ENCODE measurements at places on chromosomes 11 and 22.
A peak's percentile ranks its signal among the peaks of the same experiment; 100 is the strongest.

- no peak for DNase-seq
Measured at GRCh38 chr11:31767685-31768084, 43.4 kb downstream of the PAX6 start.

GRCh38 chr11:477052-477715, 27.1 kb downstream of the PTDSS2 start:
- DNase-seq: no peak

- DNase-seq: no peak
Measured at GRCh38 chr11:17703951-17704350, 15.4 kb upstream of the MYOD1 start.

DNA sequence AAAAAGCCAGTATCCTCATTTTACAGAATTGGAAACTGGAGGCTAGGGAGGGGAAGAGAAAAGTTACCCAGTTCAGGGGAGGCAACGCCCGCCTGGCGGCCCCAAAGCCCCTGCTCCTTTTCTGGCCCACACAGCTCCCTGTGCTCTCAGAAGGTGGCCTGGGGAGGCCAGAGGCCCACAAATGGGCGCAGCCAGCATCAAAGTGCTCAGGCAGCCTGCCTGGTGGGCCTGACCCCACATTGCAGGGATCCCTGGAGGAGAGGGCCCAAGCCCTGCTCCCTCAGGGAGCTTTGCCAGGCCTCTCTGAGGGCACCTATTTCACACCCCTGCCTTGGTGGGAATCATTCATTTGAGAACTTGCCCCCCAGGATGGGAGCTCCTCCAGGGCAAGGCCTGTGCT, 42.5 kb downstream of the ARRB1 start:
- DNase-seq: no peak

GRCh38 chr11:95975343-95975742, 51.4 kb upstream of the MTMR2 start:
- DNase-seq: no peak

- no peak for DNase-seq
Measured at GRCh38 chr22:35531202-35531601, 9.4 kb upstream of the RASD2 start.

DNA sequence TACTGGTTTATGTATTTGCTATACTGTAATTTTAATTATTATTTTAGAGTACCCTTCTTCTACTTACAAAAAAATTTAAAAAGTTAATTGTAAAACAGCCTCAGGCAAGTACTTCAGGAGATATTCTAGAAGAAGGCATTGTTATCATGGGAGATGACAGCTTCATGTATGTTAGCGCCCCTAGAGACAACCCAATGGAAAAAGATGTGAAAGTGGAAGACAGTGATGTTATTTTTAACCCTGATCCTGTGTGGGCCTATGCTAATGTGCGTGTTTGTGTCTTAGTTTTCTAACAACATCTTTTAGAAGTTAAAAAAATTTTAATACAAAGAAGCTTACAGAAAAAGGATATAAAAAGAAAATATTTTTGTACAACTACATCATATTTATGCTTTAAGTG, 205.0 kb downstream of the FAM76B start:
- DNase-seq: no peak

DNA sequence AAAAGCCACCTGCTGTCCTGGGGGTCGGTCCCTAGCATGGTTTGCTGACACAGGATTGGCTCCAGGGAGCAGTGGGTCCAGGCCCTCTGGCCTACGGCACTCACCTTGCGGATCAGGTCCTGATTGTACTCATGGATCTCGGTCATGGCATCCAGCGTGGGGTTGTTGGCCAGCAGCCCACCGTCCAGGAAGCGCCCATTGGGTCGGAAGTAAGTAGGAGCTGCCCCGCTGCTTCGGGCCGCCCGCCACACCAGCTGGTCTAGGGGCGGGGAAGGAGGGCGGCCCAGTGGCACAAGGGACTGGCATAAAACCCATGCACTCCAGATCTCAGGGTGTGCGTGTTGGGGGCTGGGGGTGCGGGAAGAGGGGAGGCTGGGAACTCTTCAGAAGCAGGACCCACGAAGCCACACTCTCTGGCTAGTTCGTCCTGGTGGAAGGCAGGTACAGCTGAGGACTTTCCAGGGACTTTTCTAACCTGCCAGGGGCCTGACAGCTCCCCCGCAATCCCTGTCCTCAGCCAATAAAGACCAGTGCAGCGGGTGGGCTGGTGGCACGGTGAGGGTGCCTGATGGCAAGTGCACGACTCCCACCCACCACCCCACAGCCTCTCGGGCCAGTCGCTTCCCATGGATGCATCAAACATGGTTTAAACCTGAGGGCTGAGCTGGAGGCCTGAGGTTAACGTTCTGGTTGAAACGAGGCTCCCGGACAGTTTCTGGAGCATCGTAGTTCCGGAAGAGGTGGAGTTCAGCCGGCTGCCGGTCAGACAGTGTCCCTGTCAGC, 5.1 kb upstream of the BAIAP2L2 start:
- DNase-seq: no peak

GRCh38 chr22:43990044-43990443, 34.1 kb upstream of the PARVB start:
- no peak for DNase-seq

- DNase-seq: no peak
Measured at GRCh38 chr11:3105791-3106735, 48.8 kb upstream of the CARS1 start.

- no peak for DNase-seq
Measured at GRCh38 chr11:83612891-83613766, 327.0 kb upstream of the CCDC90B start.

DNA sequence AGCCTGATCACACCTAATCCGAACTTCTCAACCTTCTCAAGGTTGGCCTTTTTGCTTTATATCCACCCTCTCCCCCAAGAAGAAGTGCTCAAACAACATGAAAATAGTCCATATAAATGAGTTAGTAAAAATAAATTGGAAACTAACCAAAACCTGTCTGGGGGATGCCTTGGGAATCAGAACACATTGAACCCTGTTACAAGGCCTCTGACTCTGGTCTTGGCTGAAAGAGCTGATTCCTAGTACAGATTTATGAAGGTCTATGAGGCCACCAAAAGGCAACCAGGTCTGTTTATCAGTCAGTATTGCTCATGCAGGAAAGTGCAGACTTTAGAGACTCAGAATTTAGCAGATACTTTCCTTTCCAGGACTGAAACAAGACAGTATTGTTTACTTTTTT, 49.7 kb downstream of the NRXN2 start:
- no peak for DNase-seq

GRCh38 chr11:85086504-85087284, 540.5 kb downstream of the DLG2 start:
- no peak for DNase-seq

GRCh38 chr11:78938971-78939370, 364.3 kb upstream of the NARS2 start:
- no peak for DNase-seq

GRCh38 chr11:63682066-63683021, 1.0 kb downstream of the RTN3 start:
- DNase-seq: no peak

- DNase-seq: peak; percentile 52
Measured at GRCh38 chr11:9748361-9748970, 84.6 kb downstream of the SWAP70 start.

GRCh38 chr11:130706572-130706971, 209.7 kb downstream of the SNX19 start:
- no peak for DNase-seq

DNA sequence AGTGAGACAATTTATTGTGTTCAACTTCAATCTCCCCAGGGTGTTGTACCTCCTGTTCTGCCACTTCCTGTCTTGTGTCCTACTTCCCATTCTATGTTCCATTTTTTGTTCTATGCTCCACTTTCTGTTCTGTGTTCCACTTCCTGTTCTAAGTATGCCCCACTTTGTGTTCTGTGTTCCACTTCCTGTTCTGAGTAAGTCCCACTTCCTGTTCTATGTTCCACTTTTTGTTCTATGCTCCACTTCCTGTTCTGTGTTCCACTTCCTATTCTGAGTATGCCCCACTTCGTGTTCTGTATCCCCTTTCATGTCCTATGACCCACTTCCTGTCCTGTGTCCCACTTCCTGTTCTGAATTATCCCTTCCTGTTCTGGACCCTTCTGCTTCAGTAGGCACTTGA, 732.7 kb downstream of the TBC1D22A start:
- no peak for DNase-seq

GRCh38 chr11:12456651-12457579, 79.5 kb downstream of the PARVA start:
- no peak for DNase-seq

GRCh38 chr11:7657306-7658025, 15.8 kb downstream of the CYB5R2 start:
- no peak for DNase-seq

DNA sequence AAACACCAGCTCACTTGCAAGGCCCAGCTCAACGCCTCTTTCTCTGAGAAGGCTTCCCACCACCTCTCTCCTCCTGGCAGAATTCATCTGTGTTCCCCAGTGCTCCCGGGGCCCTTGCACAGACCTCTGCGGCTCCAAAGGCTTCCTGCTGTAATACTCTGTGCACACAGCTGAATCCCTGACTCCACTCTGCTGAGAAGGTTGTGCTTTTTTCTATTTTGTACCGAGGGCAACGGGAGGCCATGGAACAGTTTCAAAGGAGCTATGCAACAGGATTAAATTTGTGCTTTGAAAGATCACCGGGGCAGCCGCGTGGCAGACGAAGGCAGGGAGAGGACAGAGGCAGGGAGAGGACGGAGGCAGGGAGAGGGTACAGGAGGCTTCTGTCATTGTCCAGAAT, 49.2 kb upstream of the SYT7 start:
- DNase-seq: no peak

GRCh38 chr11:48005831-48006270, 25.5 kb downstream of the PTPRJ start:
- no peak for DNase-seq

DNA sequence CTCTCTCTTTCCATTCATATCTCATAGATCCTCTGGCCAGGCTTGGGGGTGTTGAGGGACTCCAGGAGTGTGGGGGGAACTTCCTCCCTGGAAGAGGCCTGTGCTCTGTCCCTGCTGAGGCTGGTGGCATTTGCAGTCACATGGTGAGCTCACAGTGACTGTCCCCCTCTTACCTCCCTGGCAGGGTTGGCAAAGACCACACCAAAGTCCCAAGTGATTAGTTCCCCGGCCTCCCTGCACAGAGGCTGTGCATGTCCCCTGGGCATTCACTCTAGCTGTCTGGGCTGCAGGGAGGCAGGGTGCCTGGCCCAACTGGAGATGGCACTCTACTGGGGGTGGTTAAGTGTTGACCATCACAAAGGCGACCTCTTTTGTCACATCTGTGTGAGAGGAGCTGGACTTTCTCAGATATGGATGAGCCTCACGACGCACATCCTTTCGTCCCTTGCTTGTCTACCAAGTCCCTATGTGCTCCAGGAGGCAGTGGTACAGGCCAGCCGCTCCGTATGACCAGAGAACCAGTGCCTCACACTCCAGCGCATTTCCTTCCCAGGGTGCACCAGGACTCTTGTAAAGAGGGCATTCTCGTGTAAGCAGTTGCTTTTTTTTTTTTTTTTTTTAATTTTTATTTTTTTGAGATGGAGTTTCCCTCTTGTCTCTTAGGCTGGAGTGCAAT, 8.8 kb downstream of the TANGO2 start:
- no peak for DNase-seq

DNA sequence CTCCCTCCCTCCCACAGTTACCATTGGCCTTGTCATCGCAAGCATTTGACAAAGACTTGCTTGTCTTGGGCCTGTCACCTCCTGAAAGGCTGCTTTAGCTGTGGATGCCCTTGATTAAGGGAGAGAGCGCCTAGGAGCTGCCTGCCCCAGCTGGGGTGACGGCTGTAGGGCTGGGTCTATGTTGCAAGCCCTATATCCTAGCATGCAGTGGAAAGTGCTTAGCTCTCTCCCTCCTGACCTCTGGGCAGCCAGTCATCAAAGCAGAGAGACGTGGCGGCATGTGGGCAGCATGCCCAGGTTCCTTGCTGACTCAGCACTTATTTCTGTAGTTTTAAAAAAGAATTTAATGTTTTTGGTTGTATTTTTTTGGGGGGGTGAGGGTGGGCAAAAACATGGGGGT, 75.9 kb downstream of the BARX2 start:
- no peak for DNase-seq

DNA sequence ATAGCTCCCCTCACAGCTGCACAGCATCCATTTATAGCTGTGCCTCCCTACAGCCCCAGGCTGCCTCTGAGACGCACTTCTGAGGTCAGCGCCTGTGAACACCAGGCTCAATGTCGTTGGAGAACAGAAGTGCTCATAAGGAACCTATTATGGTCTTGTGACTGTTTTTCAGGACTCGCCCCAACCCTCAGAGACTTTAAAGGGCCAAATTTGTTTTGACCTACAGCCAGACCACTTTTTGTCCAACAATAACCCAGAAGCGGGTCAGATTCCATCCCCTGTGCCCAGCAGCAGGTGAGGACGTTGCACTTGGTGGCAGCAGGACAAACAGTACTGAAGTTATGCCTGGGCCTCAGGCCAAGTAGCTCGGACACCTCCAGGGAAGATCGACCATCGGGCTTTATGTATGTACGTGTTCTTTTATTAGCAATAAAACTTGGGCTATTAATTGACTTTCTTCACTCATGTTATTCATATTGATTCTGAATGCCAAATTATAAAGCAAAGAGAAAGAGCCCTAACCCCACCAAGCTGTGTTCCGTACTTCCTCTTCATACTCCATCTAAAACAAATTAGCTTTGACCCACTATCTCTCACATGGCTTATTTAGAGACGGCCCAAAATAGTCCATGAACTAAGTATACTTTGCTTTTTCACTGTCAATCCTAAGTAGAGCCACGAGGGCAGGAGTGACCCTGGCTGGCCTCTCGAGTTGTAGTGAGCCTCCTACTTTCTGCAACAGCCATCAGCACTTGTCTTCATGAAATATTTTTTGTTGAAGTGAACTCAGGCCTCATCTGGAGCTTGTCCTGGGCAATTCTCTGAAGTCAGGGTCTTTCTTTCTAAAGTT, 92.3 kb upstream of the PAX6 start:
- no peak for DNase-seq

- no peak for DNase-seq
Measured at GRCh38 chr22:49629586-49630447, 197.9 kb downstream of the BRD1 start.

- no peak for DNase-seq
Measured at GRCh38 chr11:92779746-92780145, 189.7 kb upstream of the MTNR1B start.

GRCh38 chr11:24890426-24890825, 393.6 kb downstream of the LUZP2 start:
- no peak for DNase-seq

DNA sequence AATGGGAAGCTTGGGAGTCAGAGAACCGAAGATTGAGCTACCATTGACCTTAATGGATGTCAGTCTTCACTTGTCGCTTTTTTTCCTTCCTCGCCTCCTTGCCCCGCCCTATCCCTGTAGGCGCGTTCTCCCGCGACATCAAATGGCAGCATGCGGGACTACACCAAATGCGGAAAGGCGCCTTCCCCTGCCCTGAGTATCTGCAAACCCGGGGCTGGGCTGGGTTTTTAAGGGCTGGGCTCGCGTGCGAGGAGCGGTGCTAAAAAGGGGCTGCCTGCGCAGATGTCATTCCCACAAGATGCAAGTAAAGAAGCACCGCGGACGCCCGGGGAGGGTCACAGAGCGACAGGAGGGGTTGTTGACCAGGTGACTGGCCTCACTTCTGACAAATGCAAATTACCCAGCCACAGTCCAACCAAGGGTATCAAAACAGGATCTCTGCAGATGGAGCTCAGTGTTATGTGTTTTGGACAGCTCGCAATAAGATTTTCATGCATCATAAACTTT, 4.7 kb upstream of the FAM111B start:
- peak; percentile 58 for DNase-seq

- peak; percentile 49 for DNase-seq
Measured at GRCh38 chr22:17767233-17768065, 6.8 kb downstream of the BID start.

GRCh38 chr11:65549096-65549495, 9.1 kb downstream of the LTBP3 start:
- no peak for DNase-seq

GRCh38 chr11:130070846-130071200, 1.1 kb downstream of the APLP2 start:
- DNase-seq: no peak
